WTC11 (cell line): ENCODE measurements at places on chromosomes 6 and 20.

DNA sequence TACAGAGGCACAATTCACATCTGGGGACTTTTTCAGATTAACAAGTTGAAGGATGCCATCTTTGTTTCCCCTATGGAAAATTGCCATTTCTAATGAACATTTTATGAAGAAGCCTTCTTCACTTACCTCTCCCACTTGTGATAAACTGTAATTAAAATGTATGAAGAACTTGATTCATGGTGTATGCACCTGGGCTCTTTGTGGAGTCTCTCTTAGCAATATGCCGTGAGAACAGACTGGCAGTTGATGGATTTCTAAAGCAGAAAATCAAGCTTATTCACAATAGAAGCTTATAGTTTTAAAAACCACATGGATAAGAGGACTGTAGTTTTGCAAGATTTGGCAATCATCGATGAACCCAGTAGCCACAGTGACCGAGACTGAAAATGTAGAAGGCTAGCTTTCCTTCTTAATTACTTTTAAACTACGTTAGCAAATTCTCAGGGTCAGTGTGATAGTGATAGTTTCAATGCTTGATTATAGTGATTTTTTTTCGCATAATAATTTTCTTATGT lies 270.6 kb downstream of the PRL start:
- no peaks in the 10 kb centered on the region for H3K27me3 ChIP-seq
- peaks cover 40% of the 10 kb centered on the region for H3K4me1 ChIP-seq

DNA sequence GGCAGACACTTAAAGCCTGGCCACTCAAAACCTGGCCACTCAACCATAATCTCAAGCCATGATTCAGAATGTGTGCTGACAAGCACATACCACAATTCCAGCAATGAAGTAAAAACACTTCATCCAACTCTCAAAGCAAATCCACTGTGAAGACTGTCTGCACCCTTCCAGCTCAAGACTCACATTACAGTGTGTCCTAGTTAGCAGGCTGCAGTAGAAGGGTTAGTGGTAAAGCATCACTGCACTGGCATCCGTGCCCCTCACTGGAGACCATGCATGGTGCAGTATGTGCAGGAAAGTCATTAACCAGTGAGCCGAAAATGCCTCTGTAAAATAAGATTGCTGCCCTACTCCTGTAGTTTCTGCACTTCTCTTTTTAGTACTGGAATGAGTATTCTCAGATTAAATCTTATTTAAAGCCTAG lies 43.4 kb downstream of the SLC23A2 start:
- no peak for DNase-seq
- H3K27ac ChIP-seq: no peak overlapping the region
- no peaks in the 10 kb centered on the region for H3K27me3 ChIP-seq
- H3K36me3 ChIP-seq: no peaks in the 10 kb centered on the region
- H3K4me3 ChIP-seq: no peak overlapping the region

DNA sequence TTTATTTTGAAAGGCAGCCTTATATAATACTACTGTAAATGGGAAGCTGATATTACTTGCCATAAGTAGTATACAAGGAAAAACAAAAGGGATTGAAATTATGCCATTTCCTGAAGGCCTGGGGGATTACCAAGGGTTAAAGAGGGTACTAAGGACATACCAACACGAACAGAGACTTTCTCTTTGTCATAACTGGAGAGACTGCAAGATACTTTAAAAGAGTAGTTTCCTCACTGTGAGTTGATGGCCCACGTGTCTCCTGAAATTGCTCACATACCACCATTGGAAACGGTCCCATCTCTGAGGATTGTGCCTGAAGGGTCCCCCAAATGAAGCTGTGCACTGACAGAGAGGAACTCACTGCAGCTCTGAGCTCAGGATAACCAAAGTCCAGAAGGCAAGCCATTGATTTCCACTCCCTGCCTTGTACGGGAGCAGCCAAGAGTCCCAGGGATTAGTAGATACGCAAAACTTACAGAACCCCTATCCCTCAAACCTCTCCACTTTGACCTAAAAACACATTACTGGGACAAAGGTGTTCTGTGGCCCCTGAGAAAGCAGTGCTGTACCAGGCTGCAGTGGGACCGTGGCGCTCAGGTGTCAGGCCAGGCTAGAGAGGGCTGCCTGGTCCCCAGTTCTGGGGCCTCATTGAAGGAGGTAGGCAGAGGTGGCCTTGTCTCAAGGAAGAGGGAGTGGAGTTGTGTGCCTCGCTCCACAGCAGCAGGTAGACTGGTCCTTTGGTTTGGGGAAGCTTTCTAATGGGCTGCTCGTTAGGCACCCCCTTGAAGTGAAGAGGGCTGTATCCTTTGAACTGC lies 15.2 kb downstream of the PSMG4 start:
- peaks cover 50% of the 10 kb centered on the region for H3K36me3 ChIP-seq
- peak overlapping the region; percentile 66 for H3K27ac ChIP-seq
- no peaks in the 10 kb centered on the region for H3K27me3 ChIP-seq
- H3K4me1 ChIP-seq: peaks cover 6% of the 10 kb centered on the region
- no peak overlapping the region for H3K4me3 ChIP-seq

DNA sequence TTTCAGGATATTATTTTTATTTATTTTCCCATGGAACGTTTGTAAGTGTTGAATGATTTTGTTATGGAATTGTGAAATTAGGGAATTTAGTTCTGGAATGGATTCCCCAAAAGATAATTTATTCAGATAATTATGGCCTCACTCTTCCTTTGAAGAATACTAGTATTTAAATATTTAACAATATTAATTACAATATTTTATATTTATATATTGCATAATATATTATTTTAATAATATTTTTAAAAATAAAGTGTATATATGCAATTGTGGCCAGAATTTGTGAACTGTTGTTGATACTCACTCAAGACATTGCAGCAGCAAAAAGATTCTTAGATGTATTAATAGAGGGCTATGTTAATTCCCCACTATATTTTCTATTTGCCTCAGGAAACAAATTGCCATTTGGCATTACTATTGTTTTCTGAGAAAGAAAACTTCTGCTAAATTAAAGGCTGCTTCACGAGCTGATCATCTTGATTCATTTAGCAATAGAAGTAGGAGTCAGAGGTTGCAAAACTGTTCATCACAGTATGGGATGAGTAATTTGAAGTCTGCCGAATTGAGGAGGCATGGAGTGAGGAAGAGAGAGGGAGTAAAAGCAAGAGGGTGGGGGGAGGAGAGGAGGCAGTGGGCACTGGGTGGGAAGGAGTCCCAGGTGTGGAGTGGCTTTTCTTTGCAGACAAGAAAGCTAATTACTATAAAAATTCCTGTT lies 729.2 kb downstream of the DHX35 start:
- no peak overlapping the region for H3K27ac ChIP-seq
- H3K4me3 ChIP-seq: no peak overlapping the region

GRCh38 chr6:15456422-15456821 lies 206.4 kb downstream of the DTNBP1 start:
- H3K4me1 ChIP-seq: peaks cover 84% of the 10 kb centered on the region
- no peaks in the 10 kb centered on the region for H3K27me3 ChIP-seq
- H3K36me3 ChIP-seq: peaks cover 28% of the 10 kb centered on the region

GRCh38 chr6:143539106-143539505 lies 27.6 kb upstream of the FUCA2 start:
- peaks cover 44% of the 10 kb centered on the region for H3K27me3 ChIP-seq
- H3K4me3 ChIP-seq: no peak overlapping the region
- H3K36me3 ChIP-seq: no peaks in the 10 kb centered on the region

DNA sequence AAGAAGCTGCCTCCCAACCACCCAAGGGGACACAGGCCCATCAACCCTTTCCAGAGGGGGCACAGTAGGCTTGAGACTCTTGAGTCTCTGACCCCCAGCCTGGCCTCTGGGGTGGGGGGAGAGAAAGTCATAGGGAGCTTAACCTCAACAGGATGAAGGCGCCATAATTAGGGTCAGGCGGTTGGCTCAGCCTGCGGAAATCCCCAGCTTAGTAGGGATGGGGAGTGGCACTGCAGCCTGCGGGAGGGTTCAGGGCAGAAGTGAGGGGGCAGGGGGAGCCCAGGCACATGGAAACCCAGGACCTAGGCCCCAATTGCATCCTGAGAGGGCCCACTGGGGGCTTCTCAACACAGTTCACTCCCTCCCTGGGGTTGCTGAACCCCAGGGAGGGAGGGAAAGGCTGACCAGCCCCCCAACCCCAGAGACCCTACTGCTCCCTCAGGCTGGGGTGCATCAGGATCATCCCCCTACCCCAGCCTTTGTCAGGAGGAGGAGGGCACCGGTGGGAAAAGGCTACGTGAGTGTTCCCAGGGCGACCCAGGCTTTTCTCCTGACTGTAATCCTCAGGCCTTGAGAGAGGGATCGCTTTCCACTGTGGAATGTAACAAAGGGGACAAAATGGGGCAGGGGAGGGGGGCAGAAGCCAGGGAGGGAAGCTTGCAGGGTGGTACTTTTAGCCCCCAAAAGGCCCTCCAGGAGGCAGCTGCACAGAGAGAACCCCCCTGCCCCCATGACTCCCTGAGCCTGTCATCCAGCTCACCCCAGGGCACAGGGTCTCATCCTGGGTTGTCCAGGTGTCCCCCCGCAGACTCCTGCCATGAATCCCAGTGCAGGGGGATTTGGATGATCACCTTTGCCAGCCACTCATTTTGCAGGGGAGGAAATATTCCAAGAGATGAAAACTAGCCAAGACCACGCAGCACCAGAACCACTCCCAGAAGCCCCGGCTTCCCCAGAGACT lies 46.4 kb downstream of the MRPL14 start:
- no peak overlapping the region for H3K27ac ChIP-seq
- H3K4me1 ChIP-seq: peaks cover 20% of the 10 kb centered on the region
- no peaks in the 10 kb centered on the region for H3K27me3 ChIP-seq
- H3K4me3 ChIP-seq: no peak overlapping the region
- no peaks in the 10 kb centered on the region for H3K36me3 ChIP-seq
